ENCODE measurements at places on chromosomes 1 and 21.

GRCh38 chr1:241611063-241611462 lies 29.1 kb downstream of the CHML start:
- DNase-seq, result no peak

DNA sequence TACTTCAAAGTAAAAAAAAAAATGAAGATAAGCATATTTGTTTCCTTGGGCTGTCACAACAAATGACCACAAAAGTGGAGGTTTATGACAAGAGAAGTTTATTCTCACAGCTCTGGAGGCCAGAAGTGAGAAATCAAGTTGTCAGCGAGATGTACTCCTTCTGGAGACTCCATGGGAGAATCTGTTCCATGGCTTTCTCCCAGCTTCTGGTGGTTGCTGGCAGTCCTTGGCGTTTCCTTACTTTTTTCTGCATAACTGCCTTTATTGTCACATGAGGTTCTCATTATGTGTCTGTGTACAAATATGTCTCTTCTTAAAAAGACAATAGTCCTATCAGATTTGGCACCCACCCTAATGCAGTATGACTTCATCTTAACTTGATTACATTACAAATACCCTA lies 398.3 kb downstream of the KCNT2 start:
- no peak for DNase-seq

GRCh38 chr1:239931341-239931740 lies 160.3 kb upstream of the FMN2 start:
- no peak for DNase-seq

DNA sequence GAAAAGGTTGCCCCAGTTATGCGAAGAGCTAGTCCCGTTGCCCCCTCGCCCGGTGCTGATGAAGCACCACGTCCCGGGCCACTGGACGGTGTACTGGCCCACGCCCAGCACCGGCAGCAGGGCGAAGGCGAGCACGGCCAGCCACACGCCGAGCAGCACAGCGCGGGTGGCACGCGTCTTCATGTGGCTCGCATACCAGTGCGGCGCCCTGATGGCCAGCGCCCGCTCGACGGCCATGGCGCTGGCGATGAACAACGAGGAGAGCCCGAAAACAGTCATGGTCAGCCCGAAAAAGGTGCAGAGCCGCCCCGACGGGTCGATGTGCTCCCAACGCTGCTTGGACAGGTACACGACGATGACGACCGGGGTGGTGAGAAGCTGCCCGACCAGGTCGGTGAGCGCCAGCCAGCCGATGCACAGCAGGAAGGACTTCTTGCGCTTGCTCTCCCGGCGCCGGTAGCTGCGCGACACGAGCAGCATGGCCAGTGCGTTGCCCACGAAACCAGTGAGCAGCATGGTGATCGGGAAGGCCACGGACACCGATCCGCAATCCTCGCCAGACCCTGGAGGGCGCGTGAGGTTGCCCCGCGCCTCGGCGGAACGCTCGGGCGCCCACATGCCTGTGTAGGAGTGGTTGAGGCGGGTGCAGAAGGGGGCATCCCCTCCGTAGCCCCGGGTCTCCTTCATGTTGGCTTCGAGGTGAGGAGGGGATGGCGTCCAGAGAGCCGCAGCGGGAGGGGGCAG lies 553 bp downstream of the PTGER3 start:
- DNase-seq, result no peak

GRCh38 chr1:100164216-100164615 lies 13.8 kb downstream of the LRRC39 start:
- no peak for DNase-seq

- no peak for DNase-seq
These were observed 174.0 kb downstream of the CRB1 start for GRCh38 chr1:197441999-197442414.
